Activated CD4-positive, alpha-beta T cell treated with anti-CD3 and anti-CD28 coated beads, Interleukin-2, amount 50 U/mL, for 48 hours (primary cell): ENCODE measurements at places on chromosomes 12 and 14.

- no peak for DNase-seq
These were observed 149.5 kb downstream of the SLC6A15 start for GRCh38 chr12:84763107-84763506.

- DNase-seq: no peak
These were observed 25.9 kb downstream of the FUT8 start for GRCh38 chr14:65438266-65438933.

DNA sequence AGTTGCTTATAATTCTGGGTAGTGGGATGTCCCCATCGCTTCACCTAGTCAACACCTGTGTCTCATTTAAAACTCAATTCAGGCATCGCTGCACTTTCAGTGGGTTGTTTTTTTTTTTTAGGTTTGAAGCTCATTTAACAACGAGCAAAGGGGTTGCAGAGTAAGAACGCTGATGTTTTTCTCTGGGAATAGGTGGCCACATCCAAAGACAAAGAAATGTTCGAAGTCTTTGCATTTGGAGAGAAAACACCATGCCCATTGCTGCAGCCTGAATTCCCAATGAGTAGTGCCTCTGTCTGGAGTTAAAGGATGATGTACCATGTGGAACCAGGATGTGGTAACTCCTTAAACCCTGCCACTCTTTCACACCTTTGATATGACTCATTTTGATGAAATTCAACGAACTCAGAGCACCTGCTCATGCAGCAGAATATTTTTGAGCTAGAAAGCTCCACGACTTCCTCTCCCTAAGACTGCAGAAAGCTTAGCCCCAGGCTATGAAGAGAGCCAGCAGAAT lies 35.1 kb upstream of the BATF start:
- no peak for DNase-seq

DNA sequence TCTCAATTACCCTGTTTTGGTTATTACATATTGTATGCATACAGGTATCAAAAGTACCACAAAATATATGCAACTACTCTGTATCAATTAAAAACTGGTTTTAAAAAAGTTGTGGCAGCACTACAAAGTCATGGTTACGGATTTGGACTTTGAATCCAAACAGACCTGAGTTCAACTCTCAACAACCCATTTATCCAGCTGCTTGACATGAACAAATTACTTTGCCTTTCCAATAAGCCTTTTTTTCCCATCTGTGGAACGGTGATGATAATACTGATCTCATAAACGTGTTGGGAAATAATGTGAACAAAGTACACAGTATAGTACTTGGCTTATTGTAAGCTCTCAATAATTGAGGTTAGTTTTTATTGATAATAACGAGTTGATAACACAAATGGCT lies 85.0 kb downstream of the MNAT1 start:
- DNase-seq: no peak

DNA sequence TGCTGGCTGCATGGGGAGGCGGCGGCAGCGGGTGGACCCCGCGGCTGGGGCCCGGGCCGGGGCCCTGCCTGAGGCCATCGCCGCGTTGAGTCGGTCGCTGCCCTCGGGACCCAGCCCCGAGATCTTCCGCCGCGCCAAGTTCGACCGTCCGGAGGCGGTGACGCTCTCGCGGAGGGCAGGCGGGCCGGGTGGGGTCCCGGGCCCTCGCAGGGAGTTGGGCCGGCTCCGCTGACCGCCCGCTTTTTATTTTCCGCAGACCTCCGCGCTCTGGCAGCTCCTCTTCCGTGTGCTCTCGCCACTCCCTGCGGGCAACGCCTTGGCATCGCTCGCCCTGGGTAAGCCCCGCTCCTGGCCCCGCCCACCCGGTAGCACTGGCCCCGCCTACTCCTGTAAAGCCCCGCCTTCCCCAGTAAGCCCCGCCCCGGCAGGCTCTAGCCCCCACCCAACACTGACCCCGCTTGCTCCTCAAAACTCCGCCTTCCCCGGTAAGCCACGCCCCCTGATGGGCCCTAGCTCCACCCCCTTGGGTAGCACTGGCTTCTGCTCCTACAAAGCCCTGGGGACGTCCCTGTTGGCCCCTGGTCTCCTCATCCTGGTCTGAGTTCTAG lies 424 bp downstream of the TEDC1 start:
- peak; percentile 94 for DNase-seq

DNA sequence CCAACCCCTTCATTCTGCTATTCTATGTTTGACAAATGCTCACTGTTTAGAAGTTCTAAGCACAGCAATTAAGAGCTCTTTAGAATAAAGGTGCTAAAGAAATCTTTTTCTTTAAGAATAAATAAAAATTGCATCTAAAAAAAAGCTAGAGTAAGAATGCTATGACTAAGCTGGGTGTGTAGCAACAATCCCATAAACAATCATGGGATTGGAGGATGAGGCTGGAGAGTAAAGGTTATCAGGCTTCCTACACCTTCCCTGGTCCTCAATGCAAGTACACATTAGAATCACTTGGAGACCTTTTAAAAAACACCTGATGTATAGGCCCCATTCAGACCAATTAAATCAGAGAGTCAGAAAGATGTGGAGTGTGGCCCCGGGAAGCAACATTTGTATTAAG lies 88.3 kb downstream of the CIT start:
- DNase-seq: no peak

DNA sequence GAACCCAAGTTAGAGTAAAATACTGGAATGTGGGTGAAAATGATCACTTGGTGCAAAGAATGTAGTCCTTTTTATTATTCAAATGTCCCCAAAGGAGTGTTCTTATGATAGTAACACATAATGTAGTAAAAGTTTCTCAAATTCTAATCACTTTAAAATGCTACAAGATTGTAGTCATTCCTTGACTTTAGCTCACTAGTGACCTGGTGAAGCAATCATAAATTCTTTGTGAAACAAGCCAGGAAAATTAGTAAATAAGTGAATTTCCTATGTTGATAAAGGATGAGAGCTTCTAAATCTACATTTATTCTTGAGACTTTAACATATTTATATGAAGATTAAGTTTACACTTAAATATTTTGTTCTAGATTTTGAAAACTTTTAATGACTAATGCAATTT lies 30.7 kb upstream of the SLC17A8 start:
- no peak for DNase-seq

GRCh38 chr14:106187216-106187615 lies 660.8 kb downstream of the TMEM121 start:
- DNase-seq: no peak

- no peak for DNase-seq
These were observed 40.8 kb downstream of the DYRK2 start for GRCh38 chr12:67689385-67689784.
